ENCODE measurements at places on chromosomes 3 and 15.

DNA sequence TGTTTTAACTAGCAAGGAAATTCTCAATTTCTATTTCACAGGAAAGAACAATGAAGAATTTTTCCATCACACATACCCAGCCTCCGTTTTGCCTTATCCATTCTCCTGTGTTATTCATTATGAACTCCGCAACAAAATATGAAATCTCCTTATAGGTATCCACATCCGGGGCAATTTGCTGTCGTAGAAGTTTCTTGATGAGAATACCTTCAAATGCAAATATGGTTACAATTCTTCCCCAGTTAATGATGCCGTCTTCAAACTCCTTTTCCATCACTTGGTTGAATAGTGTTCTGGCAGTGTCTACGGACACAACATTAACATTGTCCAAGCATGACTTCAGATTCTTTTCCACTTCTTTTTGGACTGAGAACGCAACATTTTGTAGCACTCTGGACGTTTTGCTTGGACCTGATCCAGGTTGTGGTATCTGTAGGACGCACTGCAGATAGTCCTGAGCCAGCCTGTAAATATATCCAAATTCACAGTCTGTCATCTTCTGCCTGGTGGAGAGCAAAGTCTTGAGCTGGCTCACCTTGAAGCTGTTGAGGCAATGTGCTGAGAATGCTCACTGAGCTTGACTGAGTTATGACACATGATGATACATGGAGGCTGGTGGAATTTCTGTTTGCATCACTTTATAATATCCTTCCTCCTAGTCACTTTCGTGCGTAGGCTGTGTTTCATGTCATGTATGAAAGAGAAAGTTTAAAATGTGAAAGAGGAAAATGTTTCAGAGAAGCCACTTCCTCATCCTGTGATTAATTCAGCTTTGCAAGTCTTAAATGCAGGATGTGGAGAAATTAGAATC lies at the start of gene BCL2A1:
Gene BCL2A1 (minus strand): TSS at position 573 of the 811 bp plus-strand sequence. CDS start 77 bp downstream, at position 496.
- no peak for DNase-seq

DNA sequence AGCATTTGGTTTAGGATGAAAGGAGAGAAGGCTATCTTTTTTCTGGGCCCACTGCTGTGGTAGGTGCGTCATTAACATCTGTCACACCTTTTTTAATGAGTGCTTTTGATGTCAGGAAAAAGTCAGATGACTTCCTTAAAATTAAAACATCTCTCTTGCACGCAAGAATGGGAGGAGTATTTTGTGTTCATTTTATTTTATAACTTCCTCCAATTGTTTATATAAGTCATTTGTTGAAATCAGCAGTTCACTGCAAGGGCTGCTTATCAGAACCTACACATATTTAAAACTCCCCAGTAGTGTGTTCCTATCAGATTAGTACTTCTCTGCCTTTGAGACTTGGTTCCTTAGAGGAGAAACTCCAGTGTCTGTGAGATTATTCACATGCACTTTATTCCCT lies 143.8 kb downstream of the NEO1 start:
- no peak for DNase-seq

GRCh38 chr3:55826731-55827496 lies 339.8 kb upstream of the WNT5A start:
- DNase-seq = no peak

DNA sequence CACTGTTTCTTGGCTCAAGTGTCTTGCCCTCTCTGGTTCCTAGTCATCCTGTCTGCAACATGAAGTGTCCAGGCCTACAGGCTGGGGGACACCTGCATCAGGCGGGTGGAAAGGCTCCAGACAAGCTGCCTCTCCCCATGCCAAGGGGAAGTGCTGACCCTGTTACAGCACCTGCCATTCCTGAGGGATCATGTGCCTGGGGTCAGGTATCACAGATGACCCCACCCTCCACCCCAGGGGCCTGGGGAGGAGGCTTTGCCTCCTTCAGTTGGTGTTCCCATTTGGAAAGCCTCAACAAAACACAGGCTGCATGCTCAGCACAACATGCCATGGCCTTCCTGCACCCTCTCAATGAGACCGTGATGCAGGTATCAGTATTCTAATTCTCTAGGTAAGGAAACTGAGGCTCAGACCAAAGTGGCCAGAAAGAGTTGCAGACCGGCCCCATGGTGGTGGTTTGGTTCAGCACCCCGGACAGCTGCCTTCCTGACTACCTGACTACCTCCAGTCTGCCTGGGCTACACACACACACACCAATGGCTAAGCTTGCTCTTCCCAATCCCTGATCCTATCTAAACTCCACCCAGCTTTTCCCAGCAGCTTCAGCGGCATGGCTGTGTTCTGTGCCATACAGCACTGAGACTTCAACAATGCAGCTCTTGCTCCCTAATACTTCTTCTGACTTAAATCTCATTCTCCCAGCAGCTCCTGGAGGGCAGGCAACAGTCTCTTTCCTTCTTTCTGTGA lies 69.7 kb upstream of the LINGO1 start:
- DNase-seq = no peak

DNA sequence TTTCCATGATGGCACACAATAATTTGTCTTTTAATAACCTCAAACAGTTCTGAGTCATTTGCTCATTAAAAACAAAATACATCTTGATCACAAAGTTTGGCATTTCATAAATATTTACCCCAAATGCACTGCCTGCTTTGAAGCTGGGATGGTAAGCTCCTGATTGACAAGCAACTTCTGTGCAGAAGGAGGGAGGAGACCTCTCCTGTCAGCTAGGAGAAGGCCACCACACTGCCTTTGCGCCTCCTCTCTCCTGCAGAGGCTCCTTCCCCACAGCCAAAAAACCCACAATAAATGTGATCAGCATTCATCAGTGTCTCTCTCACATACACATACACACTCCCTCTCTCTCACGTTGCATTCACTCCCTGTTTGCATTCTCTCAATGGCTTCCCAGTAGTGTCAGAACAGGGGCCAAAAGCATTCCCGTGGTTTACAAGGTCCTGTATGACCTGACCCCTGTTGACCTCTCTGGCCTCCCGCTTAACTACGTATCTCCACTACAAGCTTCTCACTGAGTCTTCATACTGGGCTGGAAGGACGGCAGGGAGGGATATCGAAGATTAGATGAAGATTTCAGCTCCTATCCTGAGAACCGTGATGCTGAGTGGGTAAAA lies 216.4 kb downstream of the FOXP1 start:
- no peak for DNase-seq

GRCh38 chr3:194049394-194049793 lies 86.6 kb upstream of the HES1 start:
- no peak for DNase-seq

DNA sequence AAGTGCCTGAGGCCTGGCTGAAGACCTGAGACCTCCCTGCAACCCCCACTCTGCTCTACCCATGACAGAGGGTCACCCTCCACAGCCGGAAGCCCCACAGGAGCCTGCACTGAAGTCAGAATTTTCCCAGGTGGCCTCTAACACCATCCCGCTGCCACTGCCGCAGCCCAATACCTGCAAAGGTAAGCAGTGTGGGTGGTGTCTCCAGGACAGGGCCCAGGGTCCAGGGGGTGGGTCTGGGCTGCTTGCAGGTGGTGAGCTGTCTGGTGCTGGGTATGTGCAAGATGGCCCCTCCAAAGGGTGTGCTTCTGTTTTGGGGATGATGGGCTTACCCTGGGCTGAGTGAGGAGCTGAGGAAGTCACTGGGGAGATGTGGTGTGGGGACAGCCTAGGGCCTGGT lies 69.9 kb downstream of the FBLN2 start:
- no peak for DNase-seq

Data from hypothalamus (tissue), 51 donors.